ENCODE measurements at places on chromosomes 2 and 18.

GRCh38 chr2:65495251-65495877 is 63.0 kb upstream of the SPRED2 start:
- no peak for DNase-seq

DNA sequence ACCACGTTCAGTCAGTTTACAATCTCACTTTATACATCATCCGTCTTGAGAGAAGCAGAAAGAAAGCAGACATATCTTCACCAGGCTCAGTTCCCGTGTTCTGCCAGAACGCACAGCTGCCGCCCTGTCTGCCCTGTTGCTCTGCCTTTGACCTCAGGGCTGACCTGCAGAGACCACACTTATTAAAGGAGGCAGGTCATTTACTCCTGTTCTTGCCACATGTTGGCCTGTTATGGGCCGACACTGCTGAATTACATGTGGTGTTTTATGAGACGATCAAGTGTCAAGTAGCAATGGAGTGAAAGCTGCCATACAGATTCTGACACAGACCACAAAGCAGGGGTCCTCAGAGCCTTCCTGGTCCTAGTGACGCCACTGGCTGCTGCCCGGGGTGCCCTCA is 232.2 kb downstream of the TTC32 start:
- no peak for DNase-seq

DNA sequence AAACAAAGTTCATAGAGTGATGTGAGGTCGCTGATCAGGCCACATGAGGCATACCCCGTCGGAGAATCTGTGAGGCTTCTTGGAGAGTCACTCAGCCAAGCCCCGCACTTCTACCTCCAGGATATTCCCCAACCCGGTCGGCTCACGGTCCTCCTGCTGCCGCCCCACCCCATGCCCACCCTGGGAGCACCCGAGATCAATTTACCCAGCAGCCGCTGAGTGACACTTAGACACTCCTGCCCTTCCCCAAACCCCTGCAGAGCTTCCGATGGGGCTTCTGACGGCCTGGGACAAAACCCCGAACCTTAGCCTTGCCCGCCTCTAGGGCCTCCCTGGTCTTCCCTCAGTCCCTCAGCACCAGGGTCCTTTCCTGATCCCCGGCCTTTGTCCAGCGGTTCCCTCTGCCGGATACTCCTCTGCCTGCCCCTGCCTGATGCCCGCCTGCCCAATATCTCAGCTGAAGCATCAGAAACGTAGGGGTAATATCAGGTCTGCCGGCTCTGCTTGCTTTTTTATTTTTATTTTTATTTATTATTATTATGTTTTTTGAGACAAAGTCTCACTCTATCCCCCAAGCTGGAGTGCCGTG is 18.9 kb upstream of the OTOS start:
- no peak for DNase-seq

DNA sequence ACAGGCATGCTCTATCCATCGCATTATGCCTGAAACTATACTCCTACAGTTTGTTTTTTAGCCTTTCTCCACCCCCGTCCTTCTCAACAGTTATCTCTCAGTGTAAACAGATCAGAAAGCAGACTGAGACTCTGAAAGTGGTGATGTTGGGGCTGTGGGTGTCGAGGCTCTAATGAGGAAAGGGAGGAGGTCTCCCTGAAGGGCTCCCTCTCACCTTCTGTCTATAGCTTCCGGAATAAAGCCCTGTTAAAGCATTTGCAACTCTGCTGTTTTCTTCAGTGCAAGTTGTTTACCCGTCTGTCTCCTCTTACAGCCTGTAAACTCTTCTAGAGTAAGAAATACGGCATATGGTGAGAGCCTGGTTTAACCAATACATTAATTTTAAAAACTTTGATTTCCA is 136.7 kb upstream of the SYT4 start:
- no peak for DNase-seq

GRCh38 chr2:3739313-3739712 is 35.9 kb downstream of the DCDC2C start:
- DNase-seq: no peak

DNA sequence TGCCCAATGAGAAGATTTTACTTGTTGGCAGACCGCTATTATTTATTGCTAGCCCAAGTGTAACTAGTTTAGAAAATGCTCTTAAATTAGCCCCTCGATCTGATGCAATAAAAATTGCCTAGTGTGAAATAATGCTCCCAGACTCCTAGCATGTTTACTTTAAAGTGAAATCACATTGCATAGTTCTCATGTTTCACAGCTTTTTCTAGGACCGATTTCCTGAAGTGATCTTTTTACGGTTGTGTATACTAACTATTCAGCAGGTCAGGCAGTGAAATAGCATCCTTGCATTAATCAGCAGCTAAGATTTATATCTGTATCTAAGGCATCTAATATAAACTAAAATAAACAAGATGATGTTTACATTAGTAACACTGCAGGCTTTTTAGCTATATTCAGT is 52.4 kb downstream of the PMS1 start:
- peak; percentile 45 for DNase-seq

GRCh38 chr2:29502460-29502911 is 387.3 kb downstream of the CLIP4 start:
- no peak for DNase-seq

DNA sequence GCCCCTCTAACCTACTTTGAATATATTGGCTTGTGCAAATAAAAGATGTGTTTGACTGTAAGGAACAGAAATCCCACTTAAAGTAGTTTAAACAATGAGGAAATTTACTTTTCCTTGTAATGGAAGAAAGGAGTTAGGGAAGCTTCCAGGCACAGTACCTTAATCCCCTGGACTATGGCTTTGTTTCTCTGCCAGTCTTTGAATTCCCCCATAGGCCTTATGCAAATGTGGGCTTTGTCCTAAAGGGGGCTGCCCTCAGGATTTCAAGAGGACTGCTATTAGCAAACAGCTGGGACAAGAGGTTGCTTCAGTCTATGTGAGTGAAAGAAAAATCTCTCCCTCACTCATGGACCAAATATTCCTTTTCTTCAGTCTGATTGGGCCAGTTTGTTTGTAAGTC is 255.1 kb upstream of the THSD7B start:
- DNase-seq: no peak

- no peak for DNase-seq
Observed at GRCh38 chr2:20531633-20532262, 84.9 kb downstream of the RHOB start.

DNA sequence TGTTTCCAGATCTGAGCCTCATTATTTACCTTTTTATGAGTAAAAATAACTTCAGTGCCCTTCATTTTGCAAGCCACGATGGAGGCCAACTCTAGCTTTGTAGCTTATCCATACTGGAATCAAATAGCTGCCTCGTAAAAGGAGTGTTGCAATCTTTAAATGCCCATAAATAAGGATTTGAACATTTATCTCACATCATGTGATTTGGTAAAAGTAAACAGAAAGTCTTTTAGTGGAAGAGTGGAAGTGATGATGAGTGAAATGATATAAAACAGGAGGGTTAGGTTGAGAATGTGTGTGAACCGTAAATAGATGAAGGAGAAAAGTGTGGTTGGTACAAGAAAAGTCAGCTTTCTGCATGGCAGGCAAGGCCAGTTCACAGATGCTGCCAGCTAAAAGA is 348.9 kb downstream of the OSR1 start:
- DNase-seq: no peak

GRCh38 chr2:24907116-24907515 is 12.9 kb downstream of the ADCY3 start:
- DNase-seq: no peak

DNA sequence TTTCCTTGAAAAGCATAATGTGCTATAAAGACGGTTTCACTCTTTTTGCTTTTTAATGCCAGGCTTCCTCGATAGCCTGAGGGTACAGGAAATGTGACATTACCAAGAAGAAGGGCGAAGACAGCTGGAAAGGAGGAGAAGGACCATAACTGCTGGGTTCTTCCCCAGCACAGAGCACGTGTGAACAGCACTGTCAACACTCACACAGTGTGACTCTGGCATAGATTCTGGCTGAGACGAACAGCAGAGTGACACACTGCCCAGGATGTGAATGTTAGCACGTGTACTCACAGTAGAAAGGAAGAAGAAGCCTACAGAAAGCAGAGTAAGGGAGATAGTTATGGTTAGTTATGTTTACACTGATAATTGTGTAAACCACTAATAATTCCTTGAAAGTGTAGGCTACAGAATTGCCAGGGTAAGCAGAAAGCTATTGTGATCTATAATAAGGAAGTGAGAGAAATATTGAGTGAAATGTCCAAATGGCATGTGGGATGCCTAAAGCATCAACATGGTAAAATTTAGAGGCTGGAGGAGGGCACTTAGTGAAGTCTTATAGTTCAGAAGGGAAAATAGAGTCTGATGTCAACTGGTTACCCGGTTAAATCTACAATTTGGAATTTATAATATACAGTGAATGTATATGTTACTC is 198.2 kb downstream of the DLGAP1 start:
- no peak for DNase-seq

- DNase-seq: no peak
Observed at GRCh38 chr2:8026381-8026780, 655.5 kb upstream of the ID2 start.

DNA sequence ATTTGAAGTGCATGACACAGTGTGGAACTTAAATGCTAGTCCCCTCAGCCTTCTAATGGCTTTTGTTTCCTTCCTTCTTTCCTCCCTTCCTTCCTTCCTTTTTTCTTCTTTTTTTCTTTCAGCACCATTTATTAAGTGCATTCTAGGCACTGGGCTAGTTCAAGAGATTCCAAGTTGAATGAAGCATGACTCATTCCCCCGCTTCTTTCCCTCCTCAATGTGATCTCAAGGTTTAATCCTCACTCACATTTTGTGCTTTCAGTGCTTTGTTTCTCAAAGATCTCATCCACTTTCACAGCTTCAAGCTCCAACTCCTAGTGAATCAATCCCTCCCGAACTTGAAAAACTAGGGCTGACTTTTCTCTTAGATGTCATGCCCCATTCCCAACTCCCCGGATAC is 90.1 kb downstream of the LBH start:
- no peak for DNase-seq

GRCh38 chr18:64240316-64240715 is 91.4 kb upstream of the LINC00305 start:
- no peak for DNase-seq

DNA sequence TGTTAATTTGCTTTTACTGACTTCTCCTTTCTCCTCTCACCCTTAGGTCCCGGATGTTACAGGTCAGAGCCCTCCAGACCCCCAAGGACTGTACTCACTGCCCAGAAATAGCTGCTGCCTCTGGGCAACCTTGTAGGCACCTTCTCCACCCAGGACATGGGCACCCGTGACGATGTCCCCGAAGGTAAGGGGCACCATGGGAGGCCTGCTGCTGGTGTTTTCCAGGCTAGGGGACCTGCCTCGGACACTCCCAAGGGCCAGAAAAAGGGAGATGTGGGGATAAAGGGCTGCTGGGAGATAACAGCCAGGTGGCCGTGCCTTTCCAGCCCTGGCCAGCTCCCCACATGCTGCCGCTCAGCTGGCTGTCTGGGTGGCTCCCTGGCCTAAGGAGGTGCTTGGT is 13.6 kb downstream of the TOGARAM2 start:
- DNase-seq: no peak

- no peak for DNase-seq
Observed at GRCh38 chr2:233256048-233256447, 4.6 kb downstream of the ATG16L1 start.

DNA sequence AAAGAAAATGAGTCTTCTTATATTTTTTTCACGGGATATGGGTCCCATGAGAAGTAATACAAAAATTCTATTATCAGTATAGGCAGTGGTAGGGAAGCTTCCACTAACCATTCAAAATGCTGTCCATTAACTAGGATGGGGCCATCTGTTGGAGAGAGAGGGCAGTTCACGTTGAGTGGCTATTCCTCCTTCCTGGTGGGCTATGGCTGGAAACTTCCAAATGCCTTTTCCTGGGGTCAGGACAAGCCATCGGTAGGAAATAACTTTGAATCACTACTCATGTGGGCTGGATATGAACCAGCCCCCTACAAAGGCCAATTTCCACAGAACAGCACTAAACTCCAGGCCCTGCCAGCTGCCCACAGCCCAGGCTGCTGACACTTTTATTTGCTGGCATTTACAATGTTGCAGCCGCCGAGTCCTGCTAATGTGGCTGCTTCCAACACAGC is 156.1 kb upstream of the HNRNPA3 start:
- no peak for DNase-seq

DNA sequence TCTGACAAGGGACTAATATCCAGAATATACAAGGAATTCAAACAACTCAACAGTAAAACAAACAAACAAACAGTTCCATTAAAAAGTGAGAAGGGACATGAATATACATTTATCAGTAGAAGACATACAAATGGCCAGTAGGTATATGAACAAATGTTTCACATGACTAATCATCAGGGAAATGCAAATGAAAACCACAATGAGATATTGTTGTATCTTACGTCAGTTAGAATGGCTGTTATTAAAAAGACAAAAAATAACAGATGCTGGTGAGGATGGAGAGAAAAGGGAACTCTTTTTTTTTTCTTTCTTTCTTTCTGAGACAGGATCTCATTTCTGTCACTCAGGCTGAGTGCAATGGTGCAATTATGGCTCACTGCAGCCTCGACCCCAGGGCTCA is 175.5 kb downstream of the CAMKMT start:
- DNase-seq: no peak

- DNase-seq: no peak
Observed at GRCh38 chr2:203330434-203330833, 2.2 kb downstream of the ABI2 start.

- peak; percentile 87 for DNase-seq
Observed at GRCh38 chr2:224819075-224819474, 102.9 kb upstream of the CCDC195 start.

DNA sequence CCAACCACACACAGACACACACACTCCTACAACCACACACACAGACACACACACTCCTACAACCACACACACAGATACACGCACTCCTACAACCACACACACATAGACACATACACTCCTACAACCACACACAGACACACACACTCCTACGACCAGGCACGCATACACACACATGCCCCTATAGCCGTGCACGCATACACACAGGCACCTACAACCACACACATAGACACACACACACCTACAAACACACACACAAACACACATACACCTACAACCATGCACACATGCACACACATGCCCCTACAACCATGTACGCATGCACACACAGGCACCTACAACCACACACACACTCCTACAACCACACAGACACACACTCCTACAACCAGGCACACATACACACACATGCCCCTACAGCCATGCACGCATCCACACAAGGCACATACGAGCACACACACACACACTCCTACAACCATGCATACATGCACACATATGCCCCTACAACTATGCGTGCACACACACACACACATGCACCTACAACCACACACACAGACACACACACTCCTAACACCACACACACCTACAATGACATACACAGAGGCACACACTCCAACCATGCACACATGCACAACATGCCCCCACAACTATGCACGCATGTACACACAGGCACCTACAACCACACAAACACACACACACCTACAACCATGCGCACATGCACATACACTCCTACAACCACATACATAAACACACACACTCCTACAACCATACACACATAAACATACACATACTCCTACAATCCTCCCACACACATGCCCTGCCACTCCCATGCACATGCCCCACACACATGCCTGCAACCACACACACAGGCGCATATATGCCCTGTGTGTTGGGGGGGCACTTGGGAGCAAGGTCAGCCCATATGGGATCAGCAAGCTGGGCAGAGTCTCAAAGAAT is 19.1 kb upstream of the TEX51 start:
- no peak for DNase-seq

Measured in NCI-H2029 (cell line).